NCI-H187 treated with DMSO at 0.1 percent for 48 hours (cell line): ENCODE measurements at places on chromosomes 16 and 17.

DNA sequence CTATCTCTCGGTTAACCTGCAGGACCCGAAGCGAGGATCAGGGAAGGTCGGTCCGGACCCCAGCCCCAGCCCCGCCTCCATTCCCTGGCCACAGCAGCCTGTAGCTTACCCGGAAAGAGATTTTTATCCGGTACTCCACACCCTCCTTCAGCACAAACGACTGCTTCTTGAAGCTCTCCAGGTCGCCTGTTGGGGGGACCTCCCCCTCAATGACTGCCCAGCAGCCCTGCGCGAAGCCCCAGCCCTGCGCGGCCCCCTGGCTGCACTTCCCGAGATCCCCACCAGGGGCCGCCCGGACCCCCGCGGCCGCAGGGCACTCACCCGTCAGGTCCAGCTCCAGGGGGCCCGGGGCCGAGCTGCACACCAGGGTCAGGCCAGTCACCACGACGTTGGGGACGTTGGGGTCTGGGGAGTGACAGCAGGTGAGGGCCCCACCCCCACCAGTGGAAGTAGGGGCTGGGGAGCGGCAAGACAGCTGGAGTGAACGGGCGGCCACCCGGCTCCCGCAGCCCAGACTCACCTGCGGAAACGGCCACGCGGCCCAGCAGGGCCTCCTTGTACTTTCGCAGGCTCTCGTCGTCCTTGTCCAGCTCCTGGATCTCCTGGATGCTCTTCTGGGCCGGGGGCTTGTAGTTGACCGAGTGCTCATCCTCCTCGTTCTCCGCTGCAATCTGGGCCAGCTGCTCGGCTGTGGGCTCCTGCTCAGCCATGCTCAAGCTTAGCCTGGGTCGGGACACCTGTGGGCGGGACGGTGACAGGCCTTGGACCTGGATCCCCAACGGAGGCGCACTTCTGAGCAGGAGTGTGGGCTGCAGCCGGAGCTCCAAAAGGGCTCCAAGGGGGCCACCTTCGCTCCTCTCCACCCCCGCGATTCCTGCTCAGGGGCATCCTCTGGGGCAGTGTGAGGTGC lies 1.7 kb downstream of the ARHGDIA start:
- DNase-seq = no peak

- DNase-seq = no peak
These were observed 136.0 kb downstream of the SDK2 start for GRCh38 chr17:73508057-73508930.

DNA sequence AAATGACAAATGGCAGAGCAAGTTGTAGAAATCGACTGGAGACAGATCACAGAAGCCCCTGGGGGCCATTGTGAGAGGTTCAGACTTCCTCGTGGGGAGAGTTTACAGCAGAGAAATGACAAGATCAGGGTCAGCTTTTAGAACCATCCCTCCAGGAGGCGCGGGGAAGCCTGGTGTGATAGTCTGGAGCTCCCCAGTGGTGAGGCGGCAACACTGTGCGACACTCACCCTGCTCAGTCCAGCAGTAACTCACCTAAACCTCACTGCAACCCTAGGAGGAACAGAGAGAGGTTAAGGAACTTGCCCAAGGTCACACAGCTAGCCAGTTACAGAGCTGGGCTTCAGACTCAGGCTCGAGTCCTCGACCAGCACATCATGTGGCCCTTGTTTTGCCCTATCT lies 123.4 kb upstream of the IRX3 start:
- DNase-seq = no peak

GRCh38 chr17:71803656-71804284 lies 317.1 kb upstream of the SOX9 start:
- DNase-seq = no peak

GRCh38 chr16:71807905-71808592 lies 585 bp downstream of the AP1G1 start:
- DNase-seq = no peak
